PC-3 (cell line): ENCODE measurements at places on chromosomes 5 and 9. TPM values are rescaled to one million over a fixed set of nuclear protein-coding genes. Genes with fewer than 3 reads are reported as not detected.

Gene PLAC8L1
- 0.95 TPM in 1 of 2 replicates, not detected in the other for total RNA-seq

GRCh38 chr9:127626752-127627493 is 14.8 kb downstream of the STXBP1 start:
- no peaks in the 10 kb centered on the region for H3K27me3 ChIP-seq
- H3K4me3 ChIP-seq, result no peak overlapping the region
- no peak overlapping the region for H3K27ac ChIP-seq
- H3K4me1 ChIP-seq, result no peaks in the 10 kb centered on the region
- no peak for DNase-seq
- no peaks in the 10 kb centered on the region for H3K36me3 ChIP-seq

DNA sequence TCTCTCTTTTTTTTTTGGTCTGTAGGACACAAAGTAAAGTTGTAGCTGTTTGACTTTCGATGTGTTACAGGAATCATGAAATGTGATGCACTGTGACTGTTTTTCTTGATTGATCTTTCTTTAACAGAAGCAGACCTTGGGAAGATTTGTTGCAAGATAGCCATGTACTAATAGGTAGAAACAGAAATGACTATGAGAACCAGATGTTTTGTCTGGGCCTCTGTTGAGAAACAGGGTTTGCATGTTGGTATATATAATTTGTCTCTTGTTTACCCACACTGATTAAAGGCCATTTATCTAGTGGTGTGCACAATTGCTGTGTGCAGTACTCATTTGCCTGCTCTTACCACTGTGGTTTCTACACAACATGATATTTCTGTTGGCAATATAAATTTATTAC is 125.1 kb downstream of the HACD4 start:
- peaks cover 5% of the 10 kb centered on the region; the same call in 1 of the 2 replicates for H3K4me1 ChIP-seq
- no peak for DNase-seq
- no peak overlapping the region for H3K4me3 ChIP-seq
- no peaks in the 10 kb centered on the region for H3K27me3 ChIP-seq

GRCh38 chr5:75630875-75631274 is 19.6 kb downstream of the ANKDD1B start:
- H3K4me3 ChIP-seq, result no peak overlapping the region
- no peak for DNase-seq
- H3K36me3 ChIP-seq, result no peaks in the 10 kb centered on the region
- no peak overlapping the region for H3K27ac ChIP-seq
- no peaks in the 10 kb centered on the region for H3K27me3 ChIP-seq
- H3K4me1 ChIP-seq, result no peaks in the 10 kb centered on the region; the same call in 1 of the 2 replicates

GRCh38 chr9:85516976-85517637 is 224.6 kb downstream of the AGTPBP1 start:
- H3K27me3 ChIP-seq, result peaks cover 14% of the 10 kb centered on the region
- no peak overlapping the region for H3K4me3 ChIP-seq
- DNase-seq, result peak; percentile 60
- H3K36me3 ChIP-seq, result no peaks in the 10 kb centered on the region

DNA sequence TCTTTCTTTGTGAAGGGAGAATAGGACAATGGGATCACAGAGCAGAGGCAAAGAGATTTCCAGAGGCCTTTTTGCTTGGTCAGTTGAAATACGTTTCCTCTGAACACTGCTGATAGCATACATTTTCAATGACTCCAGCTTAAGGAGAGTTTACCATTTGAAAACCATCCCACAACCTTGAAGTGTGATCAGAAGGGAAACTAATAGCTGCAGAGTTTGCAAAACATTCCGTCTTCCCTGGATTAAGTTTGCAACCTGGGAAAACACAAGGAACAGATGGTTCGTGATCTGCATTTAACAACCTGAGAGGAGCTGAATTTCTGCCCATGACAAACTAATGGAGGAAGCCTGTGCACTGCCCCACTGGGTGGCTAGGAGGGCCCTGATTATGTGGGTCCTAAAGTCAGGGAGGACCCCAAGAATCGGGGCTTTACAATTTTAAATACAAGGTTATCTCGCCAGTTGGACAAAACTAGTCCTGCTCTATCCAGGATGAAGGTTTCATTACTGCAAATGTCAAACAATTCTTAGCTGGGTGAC is 35.6 kb downstream of the MTX3 start:
- H3K27me3 ChIP-seq, result no peaks in the 10 kb centered on the region
- no peaks in the 10 kb centered on the region for H3K36me3 ChIP-seq
- H3K4me1 ChIP-seq, result peaks cover 28% of the 10 kb centered on the region
- no peak overlapping the region for H3K4me3 ChIP-seq

GRCh38 chr5:40945111-40945510 is 35.8 kb downstream of the C7 start:
- H3K4me1 ChIP-seq, result no peaks in the 10 kb centered on the region
- H3K36me3 ChIP-seq, result no peaks in the 10 kb centered on the region
- DNase-seq, result no peak

- H3K27ac ChIP-seq, result no peak overlapping the region
- H3K27me3 ChIP-seq, result no peaks in the 10 kb centered on the region
- DNase-seq, result no peak
- H3K4me3 ChIP-seq, result no peak overlapping the region
Measured at GRCh38 chr5:56512313-56512996, 279.3 kb upstream of the ANKRD55 start.

DNA sequence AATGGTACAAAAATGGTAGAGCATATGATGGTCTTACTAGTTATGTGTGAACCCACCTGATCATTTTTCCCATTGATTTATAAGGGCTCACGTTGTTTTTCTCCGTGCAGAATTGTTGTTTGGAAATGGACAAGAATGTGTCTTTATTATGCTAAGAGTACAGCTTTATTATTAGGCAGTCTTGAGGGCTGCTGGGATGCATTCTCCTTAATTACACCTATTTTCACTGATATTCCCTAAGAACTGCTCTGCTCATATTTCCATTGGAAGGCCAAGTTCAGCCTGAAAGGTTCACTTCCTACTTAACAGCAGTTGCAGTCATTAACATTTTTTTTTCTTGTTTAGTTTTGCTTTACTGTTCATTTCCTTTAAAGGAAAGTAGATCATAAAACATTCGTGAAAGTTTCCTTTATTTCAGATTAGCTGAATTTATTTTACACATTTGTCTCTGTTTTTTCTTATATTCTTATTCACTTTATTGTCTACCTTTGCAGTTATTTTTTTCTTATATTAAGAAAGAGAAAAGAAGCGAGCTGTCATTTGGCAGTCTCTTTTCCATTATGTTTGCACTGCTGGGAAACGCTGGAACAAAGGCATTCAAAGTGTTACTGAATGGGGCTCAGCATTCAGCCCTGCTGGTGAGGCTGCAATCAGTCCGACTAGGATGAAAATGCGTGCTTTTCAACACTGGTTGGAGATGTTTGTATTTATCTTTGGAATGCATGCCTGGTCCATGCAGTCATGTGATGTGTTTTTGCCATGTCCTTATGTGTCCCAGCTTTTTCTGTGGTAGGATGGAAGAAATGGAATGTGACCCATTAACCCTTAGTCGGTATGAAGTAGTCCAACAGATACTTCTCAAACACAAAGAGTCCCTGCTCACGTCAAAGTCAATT is 602.7 kb upstream of the ZNF608 start:
- no peak overlapping the region for H3K4me3 ChIP-seq
- DNase-seq, result no peak

DNA sequence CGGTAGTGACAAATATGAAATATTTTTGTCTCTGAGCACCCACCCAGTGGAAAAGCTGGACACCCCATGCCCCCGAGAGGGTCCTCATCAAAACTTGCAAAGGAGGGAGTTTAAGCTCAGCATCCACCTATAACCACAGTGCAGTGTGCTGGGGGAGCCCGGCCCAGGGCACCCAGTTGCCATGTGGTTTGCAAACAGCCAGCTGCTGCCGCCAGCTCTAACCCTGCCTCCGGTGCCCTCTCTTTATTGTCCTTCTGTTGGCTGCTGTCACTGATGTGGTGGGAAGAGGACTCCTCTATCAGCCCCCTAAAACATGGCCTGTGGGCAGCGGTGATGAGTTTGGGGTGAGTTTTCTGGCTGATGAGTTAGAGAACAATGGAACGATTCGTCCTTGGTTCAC is 160.9 kb upstream of the MVB12B start:
- H3K27me3 ChIP-seq, result peaks cover 61% of the 10 kb centered on the region
- H3K27ac ChIP-seq, result no peak overlapping the region
- H3K4me1 ChIP-seq, result no peaks in the 10 kb centered on the region
- no peak overlapping the region for H3K4me3 ChIP-seq
- no peaks in the 10 kb centered on the region for H3K36me3 ChIP-seq

DNA sequence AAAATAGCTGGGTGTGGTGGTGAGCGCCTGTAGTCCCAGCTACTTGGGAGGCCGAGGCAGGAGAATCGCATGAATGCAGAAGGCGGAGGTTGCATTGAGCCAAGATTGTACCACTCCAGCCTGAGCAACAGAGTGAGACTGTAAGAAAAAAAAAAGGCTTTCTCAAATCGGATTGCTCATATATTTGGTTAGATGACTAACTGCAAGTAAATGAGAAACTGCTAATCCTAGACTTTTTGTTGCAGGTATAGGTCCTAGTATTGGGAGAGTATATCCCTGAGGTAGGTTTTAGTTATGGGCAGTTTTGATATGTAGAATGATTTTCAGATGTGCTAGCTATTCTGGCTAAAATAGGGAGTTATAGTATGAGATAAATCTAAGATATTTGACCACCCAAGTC is 944.8 kb downstream of the DNAH5 start:
- H3K36me3 ChIP-seq, result no peaks in the 10 kb centered on the region
- peak; percentile 70 for DNase-seq
- no peaks in the 10 kb centered on the region for H3K27me3 ChIP-seq

Gene KIF12
- 4.4 and 6.3 TPM in 2 replicates for total RNA-seq

DNA sequence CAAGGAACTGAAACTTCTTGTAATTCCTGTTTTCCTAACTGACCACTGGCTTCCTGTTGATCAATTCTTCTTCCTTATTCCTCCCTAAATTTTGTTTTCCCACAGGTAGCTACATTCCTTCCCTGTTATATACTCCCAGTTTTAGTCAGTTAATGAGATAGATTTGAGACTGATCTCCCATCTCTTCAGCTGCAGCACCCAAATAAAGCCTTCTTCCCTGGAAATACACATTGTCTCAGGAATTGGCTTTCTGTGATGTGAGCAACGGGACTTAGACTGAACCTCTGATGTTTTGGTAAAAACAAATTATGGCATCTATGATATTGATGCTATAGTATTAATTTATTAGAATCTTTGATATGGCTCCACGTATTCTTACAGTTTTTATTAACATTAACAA is 617.3 kb upstream of the ST8SIA4 start:
- H3K4me1 ChIP-seq, result no peaks in the 10 kb centered on the region
- no peak overlapping the region for H3K4me3 ChIP-seq
- no peaks in the 10 kb centered on the region for H3K27me3 ChIP-seq
- no peak for DNase-seq

- H3K4me1 ChIP-seq, result peaks cover 9% of the 10 kb centered on the region; the same call in 1 of the 2 replicates
- DNase-seq, result peak; percentile 57
- H3K27ac ChIP-seq, result no peak overlapping the region
- H3K27me3 ChIP-seq, result no peaks in the 10 kb centered on the region
- no peaks in the 10 kb centered on the region for H3K36me3 ChIP-seq
Measured at GRCh38 chr5:178237431-178238312, 5.1 kb upstream of the PHYKPL start.

DNA sequence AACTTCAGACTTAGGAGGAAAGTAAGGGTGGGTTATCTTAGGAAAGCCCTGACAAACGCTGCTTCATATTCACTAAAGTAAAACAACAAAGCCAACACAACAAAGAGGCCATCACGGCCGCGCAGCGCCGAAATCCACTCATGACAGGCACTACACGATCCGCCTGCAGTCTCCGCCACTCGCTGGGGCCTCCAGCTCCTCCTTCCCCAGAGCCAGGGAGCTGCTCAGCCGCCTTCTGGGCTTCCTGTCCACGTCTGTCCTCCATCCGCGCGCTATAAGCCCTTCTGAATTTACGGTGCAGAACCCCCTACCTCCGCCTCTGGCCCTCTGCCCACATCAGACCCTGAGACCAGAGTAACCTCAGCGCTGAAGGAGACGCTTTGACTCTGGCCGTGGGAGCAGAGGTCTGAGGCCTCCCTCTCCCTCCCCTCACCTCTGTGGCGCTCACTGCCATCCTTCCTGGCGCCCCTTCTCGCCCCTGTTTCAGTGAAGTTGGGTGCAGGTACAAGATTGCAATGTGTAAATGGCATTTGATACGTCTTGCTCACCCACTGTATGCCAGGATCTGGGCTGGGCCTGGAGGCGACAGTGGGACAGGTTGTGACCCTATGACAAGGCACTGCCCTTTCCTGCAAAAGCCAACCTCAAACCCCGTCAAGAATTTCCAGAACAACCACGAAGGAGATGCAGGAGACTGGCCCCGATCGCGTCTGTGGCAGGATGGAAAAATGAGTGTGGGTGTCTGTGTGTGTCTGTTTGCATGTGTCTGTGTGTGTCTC is 74.9 kb upstream of the PHYKPL start:
- no peak overlapping the region for H3K27ac ChIP-seq
- no peaks in the 10 kb centered on the region for H3K27me3 ChIP-seq
- no peak overlapping the region for H3K4me3 ChIP-seq
- peaks cover 16% of the 10 kb centered on the region for H3K4me1 ChIP-seq
- H3K36me3 ChIP-seq, result no peaks in the 10 kb centered on the region

DNA sequence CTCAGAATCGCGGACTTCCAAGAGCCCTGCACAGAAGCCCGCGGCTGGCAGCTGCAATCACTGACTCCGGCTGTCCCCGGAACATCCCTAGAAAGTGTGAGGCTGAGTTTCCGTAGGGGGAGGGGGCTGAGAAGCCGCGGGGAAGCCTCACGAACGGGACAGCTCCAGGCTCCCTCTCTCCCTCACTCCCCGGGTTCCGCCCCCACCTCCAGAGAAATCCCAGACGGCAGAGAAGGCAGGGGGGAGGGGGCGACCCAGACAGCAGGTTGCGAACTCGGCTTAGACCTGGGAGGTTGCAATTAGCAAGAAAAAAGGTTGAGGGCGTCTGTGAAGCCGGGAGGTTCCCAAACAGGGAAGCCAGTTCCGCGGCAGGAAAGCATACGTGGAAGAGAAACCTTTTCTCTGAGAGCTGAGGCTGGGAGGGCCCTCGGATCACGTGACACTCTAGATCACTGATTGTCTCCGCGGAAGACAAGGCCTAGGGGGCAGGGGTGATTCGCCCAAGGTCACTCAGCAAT is 73.8 kb upstream of the CPLX2 start:
- no peak overlapping the region for H3K27ac ChIP-seq
- no peaks in the 10 kb centered on the region for H3K36me3 ChIP-seq
- peak overlapping the region; percentile 65 for H3K4me3 ChIP-seq
- peaks cover 12% of the 10 kb centered on the region; the same call in 1 of the 2 replicates for H3K4me1 ChIP-seq
- DNase-seq, result peak; percentile 9

Gene AOPEP
- 23.1 and 28.7 TPM in 2 replicates for total RNA-seq

Gene SPATA31A7
- not detected in 2 replicates for total RNA-seq

DNA sequence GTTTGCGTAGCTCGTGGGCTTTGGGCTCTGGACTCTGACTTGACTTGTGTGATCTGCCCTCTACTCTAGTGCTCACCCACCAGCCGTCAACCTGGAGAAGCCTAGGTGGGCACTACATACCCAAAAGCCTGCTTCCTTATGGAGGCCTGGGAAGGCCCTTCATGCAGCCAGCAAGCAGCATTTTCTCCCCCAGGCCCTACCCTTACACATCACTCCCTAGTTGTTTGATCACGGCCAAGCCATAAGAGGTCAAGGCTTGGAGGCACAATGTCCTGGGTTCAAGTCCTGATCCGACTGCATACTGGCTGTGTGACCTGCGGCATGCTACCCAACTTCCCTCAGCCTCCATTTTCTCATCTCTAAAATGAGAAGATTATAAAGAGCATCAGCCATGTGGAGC is 151.3 kb upstream of the EGFLAM start:
- DNase-seq, result no peak
- no peaks in the 10 kb centered on the region for H3K4me1 ChIP-seq
- H3K27ac ChIP-seq, result no peak overlapping the region
- H3K4me3 ChIP-seq, result no peak overlapping the region

Gene NTNG2
- 1.7 and 6.0 TPM in 2 replicates for total RNA-seq

Gene ZMAT2
- 28.2 and 36.8 TPM in 2 replicates for total RNA-seq

Gene ALDH7A1
- total RNA-seq, result 45.8 and 45.9 TPM in 2 replicates
